ENCODE measurements at places on chromosomes 4 and X.

GRCh38 chr4:140135529-140136088 lies 18.4 kb downstream of the MAML3 start:
- no peak for DNase-seq

DNA sequence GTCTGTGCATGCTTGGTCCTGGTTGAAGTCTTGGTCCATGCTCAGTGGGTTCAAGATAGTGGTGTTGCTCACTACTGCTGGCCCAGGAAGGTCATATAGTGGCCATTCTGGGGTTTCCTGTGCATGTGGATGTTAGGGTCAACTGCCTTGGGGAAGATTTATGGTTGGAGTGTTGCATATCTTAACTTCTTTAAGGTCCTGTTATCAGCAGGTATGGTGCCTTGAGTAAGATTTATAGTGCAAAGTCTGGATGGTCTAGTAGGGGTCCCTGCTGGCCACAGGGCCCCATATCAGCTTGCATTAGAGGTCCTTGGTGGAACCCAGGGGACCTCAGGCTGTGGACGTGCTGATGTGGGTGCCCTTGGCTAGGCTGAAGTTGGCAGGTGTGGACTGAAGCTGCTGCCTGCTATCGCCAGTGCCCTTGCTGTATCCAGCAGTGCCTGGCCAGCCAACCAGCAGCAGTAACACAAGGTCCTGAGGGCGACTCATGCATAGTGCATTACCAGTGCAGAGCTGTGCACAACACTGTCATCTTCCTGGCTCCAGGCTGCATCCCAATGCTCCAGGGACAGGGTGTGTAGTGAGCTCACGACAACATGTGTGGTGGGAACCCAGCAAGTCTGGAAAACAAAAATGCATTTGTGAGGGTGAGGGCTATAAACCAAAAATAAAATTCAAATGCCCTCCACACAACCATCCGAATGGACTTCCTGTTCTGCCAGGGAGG lies 61.0 kb downstream of the BEX3 start:
- DNase-seq = no peak

DNA sequence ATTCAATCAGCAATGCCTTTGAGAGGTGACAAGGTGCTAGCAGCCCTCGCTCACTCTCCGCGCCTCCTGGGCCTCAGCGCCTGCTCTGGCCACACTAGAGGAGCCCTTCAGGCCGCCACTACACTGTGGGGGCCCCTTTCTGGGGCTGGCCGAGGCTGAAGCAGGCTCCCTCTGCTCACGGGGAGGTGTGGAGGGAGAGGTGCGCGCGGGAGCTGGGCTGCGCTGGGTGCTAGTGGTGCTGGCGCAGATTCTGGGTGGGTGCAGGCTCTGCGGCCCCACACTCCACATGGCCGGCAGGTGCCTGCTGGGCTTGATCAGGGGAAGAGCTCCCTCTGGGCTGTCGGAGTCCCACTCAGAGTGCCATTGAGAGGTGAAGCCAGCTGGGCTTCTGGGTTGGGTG lies 351.0 kb downstream of the GASK1B start:
- no peak for DNase-seq

DNA sequence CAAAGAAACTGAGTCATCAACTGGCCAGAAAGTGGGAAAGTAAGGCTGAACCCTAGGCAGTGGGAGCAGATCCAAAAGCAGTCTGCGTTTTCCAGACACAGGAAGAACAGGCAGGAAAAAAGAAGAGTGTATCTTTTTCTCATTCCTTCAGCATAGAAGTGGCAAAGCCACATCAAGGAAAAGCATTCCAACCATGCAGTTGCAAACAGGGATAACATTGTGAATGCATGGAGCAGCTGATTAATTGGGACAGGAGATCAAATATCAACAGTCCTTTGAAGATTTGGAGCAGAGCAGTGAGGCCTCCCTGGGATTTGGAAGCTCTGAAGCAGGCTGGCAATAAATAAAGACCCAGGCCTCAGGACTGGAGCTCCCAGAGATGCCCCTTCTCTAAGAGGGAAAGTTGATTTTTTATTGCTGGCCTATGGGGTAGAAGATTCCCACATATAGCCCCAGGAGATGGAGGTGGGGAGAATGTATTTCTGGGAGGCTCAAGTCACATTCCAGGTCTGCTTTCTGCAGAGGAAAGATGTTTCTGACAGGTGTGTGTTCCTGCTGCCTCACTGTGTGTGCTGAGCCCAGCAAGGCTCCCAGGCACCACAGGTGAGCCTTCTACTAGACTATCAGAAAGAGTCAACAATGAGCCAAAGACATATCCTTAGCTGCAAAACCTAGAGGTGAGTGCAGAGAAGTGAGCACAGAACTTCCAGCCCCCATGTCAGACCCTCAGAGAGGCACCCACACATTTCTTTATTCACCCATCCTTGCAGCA lies 222.5 kb downstream of the RAB28 start:
- no peak for DNase-seq

- DNase-seq = no peak
Observed at GRCh38 chr4:28481565-28481964, 1620.9 kb downstream of the STIM2 start.

DNA sequence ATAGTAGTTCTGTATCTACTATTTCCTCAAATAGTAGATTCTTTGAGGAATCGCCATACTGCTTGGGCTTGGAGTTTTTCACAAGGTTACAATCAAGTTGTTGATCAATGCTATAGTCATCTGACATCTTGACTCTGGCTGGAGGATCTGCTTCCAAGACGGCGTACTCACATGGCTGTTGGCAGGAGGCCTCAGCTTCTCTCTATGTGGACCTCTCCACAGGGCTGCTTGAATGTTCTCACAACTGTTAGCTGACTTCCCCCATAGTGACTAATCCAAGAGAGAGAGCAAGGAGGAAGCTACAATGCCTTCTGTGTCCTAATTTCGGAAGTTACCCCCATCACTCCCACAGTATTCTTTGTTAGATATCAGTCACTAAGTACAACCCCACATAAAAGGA lies 10.3 kb downstream of the EGFL6 start:
- DNase-seq = no peak

DNA sequence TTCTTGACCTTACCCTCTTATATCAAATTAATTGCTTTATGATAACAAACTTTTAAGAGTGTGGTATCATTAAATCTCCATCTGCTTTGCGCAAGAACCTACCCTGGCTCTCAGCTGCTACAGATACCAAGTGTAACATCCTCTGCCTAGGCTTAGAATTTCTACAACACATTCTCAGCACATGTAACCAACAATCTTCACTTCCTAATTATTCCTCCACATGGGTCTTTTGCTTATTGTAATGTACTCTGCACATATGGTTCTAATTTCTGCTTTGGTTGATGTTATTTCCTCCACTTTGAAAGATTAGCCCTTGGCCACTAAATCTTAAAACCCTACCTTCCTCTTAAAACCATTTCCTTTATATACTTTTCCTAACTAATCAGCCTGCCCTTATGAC lies 242.4 kb downstream of the ARHGAP24 start:
- no peak for DNase-seq

DNA sequence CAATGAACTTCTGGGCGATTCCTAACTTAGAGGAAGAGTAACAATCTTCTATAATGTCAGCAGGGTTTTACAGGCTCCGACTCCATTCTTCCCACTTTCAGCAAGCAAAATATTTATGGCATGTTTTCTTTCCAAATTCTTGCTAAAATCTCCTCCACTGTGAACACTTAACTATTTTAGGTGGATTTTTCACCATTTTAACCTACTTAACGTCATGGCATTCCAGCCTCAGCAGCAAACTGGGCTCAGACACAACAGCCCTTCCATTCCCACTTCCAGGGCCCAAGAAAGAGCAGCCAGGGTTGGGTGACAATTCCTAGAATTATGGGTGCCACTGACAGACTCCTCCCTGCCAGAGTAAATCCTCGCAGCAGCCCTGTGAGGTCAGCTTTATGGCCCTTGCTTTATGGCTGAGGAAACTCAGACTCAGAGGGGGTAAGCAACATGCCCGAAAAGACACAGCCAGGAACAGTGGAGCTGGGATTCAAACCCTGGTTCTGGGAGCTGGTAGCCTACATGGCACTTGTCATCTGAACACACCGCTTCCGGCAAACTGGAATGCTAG lies 112.8 kb upstream of the MAP3K15 start:
- DNase-seq = no peak

- DNase-seq = no peak
Observed at GRCh38 chrX:118571836-118572235, 76.2 kb downstream of the DOCK11 start.

- no peak for DNase-seq
Observed at GRCh38 chrX:42094218-42094617, 170.9 kb upstream of the CASK start.

DNA sequence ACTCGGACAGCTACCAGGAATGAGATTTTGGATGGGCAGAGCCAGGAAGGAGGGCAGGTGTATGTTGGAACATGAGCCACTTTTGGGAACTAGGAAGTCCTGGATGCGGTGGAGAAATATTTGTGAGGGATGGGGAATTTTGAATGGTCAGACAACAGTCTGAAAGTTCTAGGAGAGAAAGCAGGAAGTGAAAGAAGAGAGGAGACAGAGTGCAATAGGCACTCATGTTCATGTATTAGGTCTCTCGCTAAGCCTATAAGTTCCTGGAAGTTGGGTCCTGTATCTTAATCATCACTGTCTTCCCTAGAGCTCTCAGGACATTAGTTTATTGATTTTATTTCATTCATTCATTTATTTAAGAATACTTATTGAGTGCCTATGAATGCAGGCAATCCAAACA lies 65.7 kb upstream of the CITED1 start:
- DNase-seq = no peak

GRCh38 chrX:120653000-120653399 lies 23.1 kb upstream of the C1GALT1C1 start:
- DNase-seq = no peak

- DNase-seq = no peak
Observed at GRCh38 chr4:125319311-125319710, 4.6 kb downstream of the FAT4 start.

DNA sequence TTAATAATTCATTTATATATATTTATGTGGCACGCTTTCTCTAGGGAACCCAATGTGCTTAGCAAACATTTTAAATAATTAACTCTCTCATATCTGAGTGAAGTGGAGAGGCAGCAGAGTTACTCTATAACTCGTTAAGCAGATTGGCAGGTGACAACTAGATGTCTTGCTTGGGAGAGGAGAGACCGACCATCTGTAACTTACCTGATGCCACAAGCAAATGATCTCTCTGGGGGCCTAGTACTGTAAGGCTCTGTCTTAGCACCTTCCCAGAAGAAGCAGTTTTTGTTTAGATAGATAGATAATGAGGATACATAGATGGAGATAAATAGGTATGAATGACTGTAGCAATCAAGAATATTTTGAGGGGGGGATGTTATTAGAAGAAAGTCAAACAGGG lies 11.9 kb upstream of the SEL1L3 start:
- DNase-seq = no peak

DNA sequence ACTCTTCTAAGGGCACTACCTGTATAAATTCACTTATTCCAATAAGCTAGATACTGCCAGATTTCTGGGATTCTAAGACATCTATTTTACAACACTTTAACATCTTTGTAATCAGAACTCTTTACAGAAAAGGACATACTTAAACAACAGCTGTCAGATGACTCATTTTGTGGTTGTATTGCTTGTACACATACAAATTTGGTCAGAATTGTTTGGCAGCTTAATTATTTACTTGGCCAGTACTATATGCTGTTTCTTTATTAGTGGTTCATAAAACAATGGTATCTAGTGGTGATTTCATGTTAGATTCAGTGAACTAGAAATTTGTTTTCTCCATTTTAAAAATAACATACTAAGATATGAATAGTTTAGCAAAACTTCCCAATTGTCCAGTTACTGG lies 27.2 kb downstream of the PALLD start:
- DNase-seq = no peak

GRCh38 chrX:43836435-43837184 lies 45.6 kb downstream of the MAOB start:
- DNase-seq = no peak

DNA sequence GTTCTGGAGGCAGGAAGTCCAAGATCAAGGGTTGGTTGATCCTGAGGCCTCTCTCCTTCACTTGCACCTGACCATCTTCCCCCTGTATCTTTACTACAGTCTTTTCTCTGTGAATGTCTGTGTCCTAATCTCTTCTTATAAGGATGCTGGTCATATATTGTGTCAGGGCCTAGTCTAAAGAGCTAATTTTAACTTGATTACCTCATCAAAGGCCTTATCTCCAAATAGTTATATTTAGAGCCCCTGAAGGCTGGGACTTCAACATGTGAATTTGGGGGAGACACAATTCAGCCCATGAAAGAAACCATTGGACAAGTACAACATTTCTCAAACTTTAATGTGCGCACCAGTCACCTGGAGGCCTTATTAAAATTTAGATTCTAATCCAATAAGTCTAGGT lies 62.8 kb upstream of the DYNLT3 start:
- no peak for DNase-seq

- DNase-seq = no peak
Observed at GRCh38 chrX:4379071-4379470, 665.6 kb upstream of the PRKX start.

DNA sequence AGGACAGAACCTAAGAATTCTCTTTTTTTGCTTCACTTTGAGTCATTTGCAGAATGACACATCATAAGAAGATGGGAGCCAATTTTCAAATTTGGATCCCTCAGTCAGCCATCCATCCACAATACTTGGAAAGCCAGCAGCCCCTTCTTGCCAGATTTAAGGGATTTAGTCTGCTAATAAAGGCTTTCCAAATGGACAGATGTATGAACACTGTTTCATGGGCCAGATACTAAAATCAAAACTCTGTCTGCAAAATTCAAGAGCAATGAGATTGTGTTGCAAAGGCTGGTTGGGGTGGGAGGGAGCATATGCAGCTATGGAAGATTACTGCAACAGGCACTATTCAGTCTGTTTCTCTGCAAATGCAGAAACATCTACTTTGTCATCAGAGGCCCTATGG lies 37.7 kb upstream of the KCNIP4 start:
- no peak for DNase-seq

DNA sequence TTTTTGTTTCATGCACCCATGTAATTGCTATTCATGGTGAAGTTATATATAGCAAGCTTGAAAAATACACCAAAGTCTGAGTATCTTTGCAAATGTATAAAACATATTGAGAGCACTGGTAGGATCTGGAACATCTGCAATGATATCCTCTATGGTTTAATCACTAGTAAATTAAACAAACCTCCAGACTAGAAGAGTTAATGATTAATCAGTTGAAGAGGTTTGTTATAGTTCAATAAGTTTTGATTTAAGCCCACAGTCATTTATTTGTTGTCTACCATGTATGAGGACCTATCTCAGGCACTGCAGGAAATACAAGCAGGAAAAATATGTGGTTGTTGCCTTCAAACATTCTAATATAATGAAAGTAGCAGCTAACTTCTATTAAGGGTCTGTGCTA lies 16.5 kb downstream of the CYBB start:
- DNase-seq = no peak

Data from GM18507 (cell line).